Right forelimb (tissue), 1 donor: ENCODE measurements at places on chromosomes 11 and 22.

- DNase-seq = no peak
These were observed 33.7 kb downstream of the RNF121 start for GRCh38 chr11:71962428-71963038.

- peak; percentile 60 for DNase-seq
These were observed 1.9 kb downstream of the NEAT1 start for GRCh38 chr11:65424205-65425104.

GRCh38 chr11:110430267-110431050 is 711 bp downstream of the FDX1 start:
- no peak for DNase-seq

GRCh38 chr11:64510759-64511158 is 80.3 kb upstream of the SLC22A12 start:
- DNase-seq = no peak

- DNase-seq = no peak
These were observed 22.1 kb downstream of the RPUSD4 start for GRCh38 chr11:126189109-126189929.

DNA sequence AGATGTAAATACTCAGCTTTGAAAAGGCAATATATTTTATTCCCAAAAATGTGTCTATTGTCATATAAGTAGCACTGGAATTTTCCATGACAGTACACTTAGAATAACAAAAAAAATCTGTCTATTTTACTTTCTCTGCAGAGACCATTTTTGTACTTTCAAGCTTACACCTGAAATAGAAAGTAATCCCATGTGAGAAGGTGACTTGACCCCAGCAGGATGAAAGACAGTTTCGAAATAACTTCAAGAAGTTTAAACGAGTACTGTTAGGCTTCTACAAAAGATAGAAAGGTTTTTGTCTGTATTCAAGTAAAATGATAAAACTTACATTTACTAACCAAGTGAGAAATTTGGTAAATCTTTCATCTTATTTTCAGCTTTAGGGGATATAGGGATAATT is 259.9 kb upstream of the CTSC start:
- no peak for DNase-seq

DNA sequence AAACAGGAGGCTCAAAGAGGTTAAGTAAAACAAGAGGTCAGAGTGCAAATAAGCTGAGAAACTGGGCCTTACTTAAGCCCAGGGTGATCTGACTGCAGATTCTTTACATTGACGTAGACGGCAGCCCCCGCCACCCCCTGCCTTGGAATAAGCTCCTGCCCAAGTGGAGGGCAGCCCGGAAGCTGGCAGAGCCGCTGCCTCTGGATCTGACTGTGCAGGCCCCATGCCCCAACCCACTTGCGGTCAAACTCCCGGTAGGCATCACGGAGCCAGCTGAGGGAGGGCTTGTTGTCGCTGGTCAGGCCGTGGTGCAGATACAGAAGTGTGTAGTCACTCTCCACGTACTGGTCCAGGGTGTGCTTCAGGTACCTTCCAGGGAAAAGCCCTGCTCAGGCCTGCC is 18.6 kb downstream of the ARHGAP1 start:
- DNase-seq = no peak

DNA sequence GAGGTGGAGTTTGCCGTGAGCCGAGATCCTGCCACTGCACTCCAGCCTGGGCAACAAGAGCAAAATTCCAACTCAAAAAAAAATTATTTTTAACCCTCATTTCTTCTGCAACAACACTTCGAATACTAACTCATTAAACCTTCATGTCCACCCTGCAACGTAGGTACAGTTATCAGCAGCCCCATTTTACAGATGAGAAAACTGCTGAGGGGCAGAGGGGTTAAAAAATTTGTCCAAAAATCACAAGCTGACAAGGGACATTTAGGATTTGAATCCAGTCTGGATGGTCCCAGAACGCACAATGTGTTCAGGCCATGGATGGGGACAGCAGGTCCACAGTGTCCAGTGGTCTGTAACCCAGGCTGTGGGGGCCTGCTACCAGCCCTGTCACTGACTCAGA is 29.0 kb downstream of the RHOD start:
- DNase-seq = no peak

DNA sequence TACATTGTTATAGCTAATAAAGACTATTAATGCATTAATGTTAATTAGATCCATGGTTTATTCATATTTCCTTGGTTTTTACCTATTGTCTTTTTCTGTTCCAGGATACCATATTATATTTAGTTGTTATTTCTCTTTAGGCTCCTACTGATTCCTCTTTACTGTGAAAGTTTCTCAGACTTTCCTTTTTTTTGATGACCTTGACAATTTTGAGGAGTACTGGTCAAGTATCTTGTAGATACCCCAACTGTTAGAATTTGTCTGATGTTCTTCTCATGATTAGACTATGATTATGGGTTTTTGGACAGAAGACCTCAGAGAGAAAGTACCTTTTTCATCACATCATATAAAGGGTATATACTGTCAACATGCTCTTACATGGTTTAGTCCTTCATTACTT is 26.6 kb downstream of the EMSY start:
- DNase-seq = no peak

DNA sequence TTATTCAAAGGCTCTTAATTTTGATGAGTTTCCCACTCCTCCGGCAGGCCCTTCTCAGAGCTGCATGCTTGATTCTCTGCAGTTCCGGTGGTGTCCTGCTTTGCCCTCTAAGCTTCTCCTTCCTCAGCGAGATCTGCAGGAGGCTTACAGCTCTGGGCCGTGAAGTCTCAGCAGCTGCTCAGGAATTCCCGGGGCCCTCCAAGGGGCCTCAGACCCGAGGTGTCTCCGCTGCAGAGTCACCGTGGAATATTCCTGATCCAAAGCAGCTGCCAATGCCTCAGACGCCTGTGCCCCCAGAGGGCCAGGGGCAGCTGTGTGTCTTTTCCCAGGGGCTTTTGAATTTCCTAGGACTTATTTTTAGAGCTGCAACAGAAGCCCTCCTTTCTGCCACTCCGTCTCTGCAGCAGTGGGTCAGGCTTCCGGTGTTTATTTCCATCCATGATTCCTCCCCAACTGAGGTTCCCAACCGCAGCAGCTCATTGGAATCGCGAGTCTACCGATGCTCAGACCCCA is 37.2 kb downstream of the RPS6KA4 start:
- peak; percentile 65 for DNase-seq

DNA sequence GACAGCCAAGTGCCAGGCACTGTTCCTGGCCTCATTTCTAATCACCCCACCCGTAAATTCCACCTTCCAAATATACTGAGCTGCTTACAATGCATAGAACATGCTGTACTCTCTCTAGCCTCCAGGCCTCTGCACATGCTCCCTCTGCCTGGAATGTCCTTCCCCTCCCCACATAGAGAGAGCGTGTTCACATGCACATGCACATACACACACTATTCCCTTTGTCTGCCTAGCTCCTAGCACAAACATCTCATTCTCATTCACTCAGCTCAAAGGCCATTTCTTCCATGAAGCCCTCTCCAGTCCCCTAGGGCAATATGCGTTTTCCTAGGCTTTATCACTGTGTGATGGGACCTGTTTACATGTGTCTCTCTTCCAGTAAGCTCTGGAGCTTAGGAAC is 144.6 kb downstream of the WT1 start:
- no peak for DNase-seq

DNA sequence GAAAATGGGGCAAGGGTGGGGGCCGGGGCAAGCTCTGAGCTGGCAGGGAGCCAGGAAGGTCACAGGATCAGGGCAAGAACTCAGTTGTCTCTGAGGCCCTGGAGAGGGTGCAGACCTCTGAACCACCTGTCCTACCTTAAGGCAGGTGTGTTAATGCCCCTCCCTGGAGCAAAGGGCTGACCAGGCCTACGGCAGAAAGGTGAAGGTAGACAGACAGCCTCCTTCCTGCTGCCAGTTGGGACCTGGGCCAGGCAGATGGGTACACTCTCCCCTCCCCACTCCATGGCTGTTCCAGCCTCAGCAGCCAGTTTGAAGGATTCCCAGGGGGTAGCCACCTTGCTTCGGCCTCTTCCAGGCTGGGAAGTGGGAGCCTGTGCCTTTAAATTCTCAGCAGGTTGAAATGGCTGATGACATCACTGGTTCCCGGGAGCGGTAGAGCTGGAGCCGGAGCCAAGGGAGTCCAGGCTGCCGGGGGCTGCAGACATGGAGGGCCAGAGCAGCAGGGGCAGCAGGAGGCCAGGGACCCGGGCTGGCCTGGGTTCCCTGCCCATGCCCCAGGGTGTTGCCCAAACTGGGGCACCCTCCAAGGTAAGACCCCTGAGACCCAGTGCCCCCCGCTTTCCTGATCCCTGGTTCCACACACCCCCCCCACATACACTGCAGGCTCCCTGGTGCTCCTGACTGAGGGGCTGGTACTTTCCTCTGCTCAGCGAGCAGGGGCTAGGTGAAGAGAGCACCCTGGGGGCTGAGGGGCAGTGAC is at the start of gene INPP5J:
Gene INPP5J, plus strand, starts transcription at position 435 of the 760 bp plus-strand sequence. Its CDS starts 49 bp downstream, at position 484.
- DNase-seq = no peak

DNA sequence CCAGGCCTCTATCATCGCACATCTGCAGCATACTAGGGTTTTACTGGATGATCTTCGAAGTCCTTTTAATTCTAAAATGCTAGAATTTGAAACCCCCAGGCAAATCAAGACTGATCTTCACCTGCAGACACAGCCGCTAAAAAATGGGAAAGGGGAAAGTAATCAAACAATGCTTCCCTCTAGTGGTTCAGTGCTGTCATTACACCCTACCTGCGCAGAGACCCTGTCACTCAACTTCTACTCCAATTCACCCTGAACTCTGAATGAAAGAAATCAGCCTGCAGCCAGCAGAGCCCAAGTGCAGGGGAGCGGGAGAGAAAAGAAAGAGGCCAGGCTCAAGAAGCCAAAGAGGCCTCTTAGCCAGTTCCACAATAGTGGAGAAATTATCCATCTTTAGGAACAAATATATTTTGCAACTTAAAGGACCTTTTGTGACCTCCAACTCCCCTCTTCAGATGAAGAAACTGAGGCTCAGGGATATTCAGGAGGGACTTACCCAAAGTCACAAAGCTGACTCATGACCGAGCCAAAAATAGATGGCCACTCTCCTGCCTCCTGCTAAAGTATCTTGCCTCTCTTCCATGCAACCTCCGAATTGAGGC is 33.0 kb downstream of the SERGEF start:
- DNase-seq = peak; percentile 48

GRCh38 chr11:60332846-60333245 is 5.8 kb downstream of the MS4A6E start:
- DNase-seq = no peak

DNA sequence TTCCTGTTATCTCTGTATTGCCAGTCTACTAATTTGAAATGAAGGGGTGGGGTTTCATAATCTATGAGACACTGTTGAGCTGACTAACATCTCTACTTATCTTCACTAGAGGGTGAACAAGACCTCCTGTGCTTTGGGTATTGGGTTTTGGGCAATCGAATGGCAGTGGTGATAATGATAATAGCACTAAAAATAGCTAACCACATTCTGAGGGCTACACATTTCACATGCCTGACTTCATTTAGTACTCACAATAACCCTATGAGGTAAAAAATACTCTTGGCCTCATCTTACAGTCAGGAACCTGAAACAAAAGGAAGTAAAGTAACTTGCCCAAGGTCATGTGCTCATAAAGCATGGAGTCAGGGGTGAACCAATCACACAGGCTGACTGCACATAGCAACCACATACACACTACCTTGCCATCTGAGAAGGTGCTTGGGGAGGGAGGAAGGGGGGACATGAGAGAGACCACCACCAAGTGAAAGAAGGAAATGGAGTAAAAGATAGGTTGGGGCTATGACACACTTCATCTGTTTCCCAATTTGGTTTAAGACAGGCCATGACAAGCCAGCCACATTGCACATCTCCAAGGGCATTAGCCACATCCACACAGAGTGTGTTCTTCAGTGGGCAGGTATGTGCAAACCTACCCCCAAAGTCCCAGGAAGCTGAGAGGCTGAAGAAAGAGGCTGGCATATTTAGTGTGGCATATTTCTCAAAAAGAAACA is 387.6 kb upstream of the DDI1 start:
- DNase-seq = no peak

- peak; percentile 36 for DNase-seq
These were observed 84.5 kb downstream of the DHCR7 start for GRCh38 chr11:71363721-71364120.

GRCh38 chr11:16945671-16946469 is 68.3 kb downstream of the PLEKHA7 start:
- peak; percentile 54 for DNase-seq

GRCh38 chr11:71181566-71181965 is 70.8 kb downstream of the SHANK2 start:
- peak; percentile 15 for DNase-seq

DNA sequence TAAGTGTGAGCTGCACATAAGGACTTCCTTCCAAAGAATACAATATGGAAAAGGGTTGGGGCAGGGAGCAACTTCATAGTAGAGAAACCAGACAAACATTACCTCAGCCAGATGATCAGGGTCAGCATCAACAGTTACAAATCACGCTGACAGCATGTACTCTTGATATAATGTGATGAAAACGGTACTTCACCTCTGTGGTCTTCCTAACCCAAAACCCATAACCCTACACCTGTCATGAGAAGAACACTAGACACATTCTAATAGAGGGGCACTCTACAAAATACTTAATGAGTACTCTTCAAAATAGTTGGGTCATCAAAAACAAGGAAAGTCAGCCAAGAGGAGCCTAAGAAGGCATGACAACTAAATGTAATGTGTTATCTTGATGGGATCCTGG is 43.9 kb downstream of the RRAS2 start:
- no peak for DNase-seq

DNA sequence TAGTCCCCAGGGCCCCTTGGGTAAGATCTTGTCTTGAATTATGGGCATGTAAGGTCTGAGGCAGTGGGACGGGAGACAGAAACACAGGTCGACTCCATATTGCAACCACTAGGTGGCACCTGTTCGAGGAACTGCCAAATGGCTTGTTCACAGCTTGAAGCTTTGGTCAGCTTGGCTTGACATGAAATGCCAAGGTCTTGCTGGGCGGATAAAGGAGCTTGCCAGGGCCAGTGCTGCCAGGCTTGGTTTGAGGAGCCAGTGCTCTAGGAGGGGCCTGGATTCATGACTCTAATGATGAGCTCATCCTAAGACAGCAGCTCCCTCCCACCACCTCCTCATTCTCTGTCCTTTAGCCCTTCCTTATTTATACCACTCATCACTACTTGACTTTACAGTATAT is 11.9 kb upstream of the NRIP3 start:
- peak; percentile 71 for DNase-seq

DNA sequence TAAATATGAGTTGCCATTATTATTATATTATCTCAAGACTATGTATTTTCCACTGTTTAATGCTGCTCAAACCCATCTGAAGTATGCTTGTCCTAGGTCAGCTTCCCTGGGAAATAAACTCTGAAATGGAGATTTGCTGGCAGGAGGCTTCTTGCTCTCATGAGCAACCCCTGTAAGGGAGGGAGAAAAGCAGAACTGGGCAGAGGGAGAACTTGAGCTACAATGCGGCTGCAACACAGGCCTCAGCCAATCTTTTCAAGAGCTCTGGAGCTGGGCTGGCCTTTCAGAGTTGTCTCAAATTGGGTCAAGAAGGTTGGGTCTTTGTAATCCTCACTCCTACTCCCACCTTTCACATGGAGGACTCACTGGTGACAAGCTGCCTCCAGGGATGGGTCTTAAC is 412.6 kb downstream of the TENM4 start:
- DNase-seq = no peak

GRCh38 chr11:31096191-31096805 is 273.2 kb downstream of the DCDC1 start:
- DNase-seq = no peak

- peak; percentile 55 for DNase-seq
These were observed 50.6 kb downstream of the C11orf96 start for GRCh38 chr11:43992834-43993637.
